HAP-1 (cell line): ENCODE measurements at places on chromosomes 2 and 18.

GRCh38 chr2:195898505-195899191 is 170.0 kb downstream of the DNAH7 start:
- peak; percentile 45 for DNase-seq

- no peak for DNase-seq
Measured at GRCh38 chr2:774436-774835, 97.2 kb upstream of the TMEM18 start.

- DNase-seq: no peak
Measured at GRCh38 chr2:195475336-195475735, 181.7 kb upstream of the SLC39A10 start.

DNA sequence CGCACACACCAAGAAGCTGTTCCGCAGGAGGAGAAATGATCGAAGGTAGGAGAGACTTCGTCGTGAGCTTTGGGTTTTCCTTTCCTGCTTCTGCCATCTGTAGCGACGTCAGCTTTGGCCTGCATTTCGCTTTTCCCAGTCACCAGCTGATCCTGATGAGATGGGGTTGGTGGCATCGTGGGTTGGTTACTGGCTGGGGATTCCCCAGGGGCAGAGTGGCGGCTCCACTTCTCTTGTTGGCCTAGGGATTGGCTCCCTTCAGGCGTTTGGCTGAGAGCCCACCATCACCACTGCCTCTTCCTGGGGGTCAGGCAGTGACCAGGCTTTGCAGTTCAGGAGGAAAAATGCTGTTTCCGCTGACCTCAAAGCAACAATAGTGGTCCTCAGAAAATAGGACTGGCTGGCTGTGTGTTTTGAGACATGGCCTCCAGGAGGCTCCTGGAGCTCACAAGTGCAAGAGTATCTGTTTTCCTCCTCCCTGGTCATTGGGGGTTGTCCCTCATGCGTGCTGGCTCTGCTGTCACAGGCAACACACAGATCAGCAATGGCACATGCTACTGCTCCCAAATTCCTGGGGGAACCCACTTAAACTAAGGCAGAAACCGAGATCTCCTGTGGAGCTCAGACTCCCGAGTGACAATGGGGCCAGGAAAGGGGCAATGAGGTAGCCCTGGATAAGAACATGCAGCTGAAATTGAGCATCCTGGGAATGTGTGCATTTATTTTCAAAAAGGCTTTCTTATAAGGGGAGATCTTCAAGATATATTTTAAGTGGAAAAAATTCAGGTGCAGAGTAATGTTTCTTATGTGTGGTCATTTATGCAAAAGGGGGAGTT is 173.0 kb downstream of the CTIF start:
- DNase-seq: no peak

DNA sequence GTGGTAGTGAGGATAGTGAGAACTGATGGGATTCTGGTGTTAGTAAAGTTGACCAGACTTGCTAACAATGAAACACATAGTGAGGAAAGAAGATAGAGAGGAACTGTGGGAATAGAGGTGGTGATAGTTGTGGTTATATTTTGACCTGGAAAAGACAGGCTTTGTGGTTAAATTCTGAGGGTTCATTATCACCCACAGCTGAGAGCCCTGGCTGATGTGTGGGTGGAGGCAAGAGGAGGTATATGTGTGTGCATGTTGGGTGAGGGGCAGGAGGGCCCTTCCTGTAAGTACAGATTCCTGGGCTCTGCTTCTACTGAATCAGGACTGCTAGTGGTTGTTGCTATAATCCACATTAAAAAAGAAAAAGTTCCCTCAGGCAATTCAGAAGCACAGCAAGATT is 26.2 kb upstream of the TMEM163 start:
- DNase-seq: no peak

GRCh38 chr2:168426861-168427260 is 29.2 kb upstream of the CERS6 start:
- DNase-seq: no peak

GRCh38 chr2:148253685-148254084 is 232.8 kb downstream of the MBD5 start:
- DNase-seq: no peak

DNA sequence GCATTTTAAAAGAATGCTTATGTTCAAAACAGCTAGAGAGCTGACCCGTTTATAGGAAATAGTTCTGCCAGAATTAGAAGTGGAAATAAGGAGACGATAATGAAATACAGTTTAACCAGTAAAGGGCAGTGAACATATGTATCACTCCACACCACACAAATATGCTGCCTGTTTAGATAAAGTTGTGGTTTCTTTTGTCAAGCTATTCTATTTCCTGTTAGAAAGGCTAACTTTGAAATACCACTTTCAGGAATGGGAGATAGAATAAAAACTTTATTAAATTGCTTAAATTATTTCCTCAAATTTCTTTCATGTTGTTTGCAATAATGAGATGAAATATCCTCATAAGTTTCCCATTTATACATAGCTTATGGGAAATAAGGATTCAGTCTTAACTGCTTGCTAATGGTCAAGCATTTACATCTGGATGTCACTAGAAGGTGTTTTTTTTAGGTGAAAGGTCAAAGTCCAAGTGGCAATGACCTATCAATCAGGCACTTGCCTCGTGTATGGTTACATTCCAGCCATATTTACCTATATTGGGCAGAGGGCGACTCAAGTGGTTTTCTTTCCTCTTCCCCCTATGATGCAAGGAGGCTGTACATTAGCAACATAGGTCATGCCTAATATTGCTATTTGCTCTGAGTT is 148.9 kb downstream of the ZEB2 start:
- DNase-seq: no peak

- DNase-seq: no peak
Measured at GRCh38 chr2:196224756-196225155, 53.4 kb upstream of the STK17B start.

- DNase-seq: no peak
Measured at GRCh38 chr2:174035981-174036742, 71.0 kb upstream of the SP3 start.

DNA sequence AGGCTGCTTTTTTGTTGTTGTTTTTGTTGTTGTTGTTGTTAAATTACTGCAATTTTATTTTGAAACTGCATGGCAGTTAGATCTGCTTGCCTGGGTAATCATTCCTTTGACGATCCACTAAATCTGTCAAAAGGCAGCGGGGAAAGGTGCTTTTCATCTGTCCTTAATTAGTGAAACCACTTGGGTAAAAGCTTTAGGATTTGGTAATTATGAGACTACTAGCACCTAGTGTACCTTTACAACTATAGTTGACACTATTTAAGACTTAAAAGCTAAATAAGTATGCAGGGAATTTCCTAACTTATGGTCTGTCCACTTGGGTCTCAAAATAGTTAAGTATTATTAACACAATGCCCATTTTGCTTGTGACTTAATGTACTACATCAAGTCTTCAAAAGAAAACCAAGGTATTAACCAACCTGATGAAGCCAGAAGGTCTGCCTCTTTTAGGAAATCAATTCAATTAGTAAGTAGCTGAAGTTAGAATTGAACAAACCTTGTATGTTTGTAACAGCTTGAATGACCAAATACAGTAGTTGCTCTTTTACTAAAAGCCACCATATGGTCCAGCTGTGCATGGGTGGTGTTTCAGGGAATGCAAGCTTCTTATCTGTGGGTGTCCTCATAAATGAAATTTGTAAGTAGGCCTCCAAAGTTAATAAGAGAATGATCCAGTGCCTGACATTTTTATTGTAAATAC is 44.8 kb downstream of the NAB1 start:
- no peak for DNase-seq

DNA sequence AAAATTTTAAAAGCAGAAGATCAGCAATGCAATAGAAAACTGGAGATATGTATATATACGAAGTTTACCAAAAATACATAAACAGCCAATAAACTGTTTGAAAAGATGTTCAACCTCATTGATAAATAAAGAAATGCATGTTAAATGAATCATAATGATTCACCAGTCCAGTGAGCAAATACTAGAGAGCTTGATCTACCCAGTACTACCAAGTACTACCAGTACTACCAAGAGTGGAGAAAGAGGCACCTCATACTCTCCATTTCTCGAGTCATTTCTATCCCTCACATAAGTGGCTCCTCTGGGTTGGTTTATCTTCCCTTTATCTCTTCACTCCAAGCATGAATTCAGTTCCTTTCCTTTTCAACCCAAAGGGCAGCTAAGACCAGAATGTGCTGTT is 138.9 kb downstream of the MREG start:
- DNase-seq: no peak

- DNase-seq: no peak
Measured at GRCh38 chr2:155111070-155111469, 412.6 kb downstream of the KCNJ3 start.

- DNase-seq: no peak
Measured at GRCh38 chr2:241228081-241228859, 39.8 kb downstream of the ANO7 start.

DNA sequence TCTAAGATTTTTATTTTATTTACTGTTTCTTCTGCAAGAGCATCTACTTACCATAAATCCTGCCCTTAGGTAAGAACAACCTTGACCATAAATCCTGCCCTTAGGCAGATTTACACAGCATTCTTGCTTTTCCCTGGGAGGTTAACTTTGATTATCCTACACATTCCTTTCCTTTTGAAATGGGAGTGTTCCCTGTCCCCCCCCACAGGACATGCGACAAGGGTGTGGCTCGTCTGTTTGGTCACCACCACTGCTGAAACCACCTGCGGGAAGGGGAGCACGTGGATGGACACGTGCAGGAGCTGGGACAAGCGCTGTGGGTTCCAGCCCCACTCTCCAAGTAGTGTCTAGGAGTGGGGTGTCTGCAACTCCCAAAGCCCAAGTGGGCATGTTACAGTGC is 239.3 kb upstream of the SP5 start:
- DNase-seq: peak; percentile 59

- DNase-seq: peak; percentile 40
Measured at GRCh38 chr18:3262234-3263131, 550 bp downstream of the MYL12B start.

DNA sequence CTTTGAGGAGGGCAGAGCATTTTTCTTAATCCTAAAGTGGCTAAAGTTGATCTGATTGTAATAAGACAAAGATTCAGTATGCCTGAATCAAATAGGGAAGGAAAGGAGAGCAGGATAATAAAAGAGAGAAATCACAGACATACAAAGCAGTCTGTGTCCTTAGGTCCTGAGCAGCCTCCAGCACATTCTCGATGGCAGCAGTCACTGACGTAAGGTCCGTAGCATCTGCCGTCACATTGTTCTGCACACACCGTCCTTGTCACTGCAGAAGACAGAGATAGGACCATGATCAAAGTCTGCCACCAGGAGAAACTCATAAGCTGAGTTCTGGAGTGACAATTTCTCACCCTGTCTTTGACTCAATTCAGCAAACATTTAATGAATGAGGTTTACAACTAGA is 813.7 kb downstream of the ERBB4 start:
- no peak for DNase-seq

DNA sequence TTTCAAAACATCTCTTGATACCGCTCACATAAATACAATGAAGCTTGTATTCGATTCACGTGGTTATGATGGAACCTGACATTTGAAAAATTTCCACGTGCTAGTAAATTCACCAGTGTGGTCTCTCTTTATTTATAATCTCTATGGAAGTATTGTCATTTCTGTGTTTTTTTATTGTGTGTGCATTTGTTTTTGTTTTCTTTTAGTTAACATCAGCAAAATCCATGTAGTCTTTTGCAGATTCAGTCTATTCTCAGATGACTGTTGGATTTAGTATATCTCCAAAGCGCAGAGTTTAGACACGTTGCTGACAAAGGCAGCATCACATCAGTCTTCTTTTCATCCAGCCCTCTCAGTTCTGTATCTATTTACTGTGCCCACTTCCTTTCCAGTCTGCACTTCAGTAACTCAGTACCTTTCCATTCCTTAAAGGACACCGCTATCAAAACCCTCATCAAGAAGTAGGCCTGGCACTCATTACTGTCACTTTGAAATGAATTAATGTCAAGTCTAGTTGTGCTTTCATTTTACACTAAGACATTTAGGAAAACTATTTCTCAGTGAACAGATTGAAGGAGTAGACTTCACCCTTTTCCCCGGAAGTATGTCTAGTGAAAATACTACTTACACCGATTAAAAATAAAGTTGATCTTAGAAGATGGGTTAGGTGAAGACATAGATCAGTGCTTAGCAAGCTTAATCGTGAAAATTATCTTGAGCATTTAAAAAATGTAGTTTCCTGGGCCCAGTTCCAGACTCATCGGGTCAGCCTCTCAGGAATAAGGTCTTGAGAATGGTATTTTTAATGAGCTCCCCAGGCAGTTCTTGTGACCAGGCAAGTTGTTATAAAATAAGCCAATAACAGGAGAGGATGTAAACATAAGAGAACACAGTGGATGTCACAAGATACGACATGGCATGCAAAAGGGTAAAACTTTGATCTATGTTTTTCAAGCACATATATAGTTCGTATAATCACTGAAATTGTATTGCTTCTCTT is 506.8 kb upstream of the ZEB2 start:
- no peak for DNase-seq

DNA sequence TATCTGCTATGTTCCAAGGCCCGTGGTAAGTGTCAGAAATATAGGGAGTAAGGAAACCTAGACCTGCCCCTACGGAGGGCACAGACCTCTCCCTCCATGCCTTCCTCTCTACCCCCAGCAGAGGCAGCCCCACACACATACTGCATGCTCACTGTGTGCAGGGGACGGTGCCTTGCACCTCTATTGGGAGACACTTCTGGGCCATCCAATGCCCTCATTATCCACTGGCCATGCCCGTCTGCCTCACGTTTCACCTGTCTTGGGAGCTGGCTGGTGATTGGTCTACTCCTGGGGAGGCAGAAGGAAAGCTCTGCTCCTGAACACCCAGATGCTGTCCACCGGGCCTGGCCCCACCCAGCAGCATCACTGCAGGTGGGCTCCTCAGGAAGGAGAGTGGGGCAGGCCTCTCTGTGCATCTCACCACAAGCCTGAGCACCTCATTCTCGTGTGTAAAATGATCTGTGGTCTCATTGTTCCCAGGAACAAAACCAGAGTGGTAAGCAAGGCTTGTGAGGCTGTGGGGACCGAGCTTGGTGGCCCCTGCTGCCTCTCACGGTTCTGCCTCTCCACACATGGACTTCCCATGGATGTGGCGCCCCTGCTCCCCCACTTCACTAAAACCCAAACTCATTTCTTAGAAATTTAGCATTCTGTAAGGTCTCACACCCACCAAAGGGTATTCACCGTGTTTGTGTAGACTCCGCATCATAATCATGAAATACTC is 312.5 kb upstream of the HS6ST1 start:
- DNase-seq: no peak
